Naive thymus-derived CD4-positive, alpha-beta T cell (primary cell): ENCODE measurements at places on chromosomes 2 and 18.

DNA sequence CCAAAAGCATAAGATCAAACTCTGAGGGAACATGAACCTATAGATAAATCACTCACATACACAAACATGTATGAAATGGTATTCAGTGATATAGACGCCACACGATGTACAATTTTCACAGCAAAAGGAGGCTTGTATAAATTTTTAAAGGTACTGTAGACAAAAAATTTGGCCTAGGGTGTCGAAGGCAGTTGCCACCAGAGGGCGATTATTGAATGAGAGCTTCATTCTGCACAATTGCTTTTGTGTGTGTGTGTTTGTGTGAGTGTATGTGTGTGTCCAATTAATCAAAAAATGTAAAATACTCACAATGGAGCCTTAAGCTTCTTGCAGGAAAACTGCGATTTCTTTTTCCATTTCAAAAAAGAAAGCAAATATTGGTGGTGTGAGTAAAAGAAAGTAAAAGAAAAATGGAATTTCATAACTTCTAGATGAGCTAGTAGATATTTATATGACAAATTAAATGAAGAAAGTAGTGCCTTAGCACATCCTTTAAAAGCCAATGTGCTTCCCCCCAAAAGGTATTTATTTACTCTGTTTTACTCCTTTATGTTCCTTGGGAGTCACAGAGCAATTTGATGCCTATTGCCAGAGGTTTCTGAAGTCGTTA is 800.1 kb downstream of the SATB2 start:
- no peak for DNase-seq

DNA sequence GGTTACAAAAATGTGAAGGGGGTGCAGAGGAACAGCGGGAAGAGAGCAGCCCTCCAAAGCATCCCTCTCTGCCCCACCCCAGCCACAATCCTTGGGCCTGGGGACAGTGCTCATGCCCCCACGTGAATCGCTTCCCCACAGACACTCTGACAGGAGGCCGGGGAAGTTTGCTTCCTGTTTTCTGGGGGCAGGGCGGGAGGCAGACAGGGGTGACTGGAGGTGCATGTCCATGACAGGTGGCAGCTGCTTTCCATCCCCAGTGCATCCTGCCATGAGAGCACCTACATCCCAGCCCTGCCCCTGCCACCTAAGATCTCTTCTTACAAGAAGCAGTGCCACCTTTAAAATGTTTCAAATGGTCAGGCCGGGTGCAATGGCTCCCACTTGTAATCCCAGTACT is 47.2 kb upstream of the UBE2F start:
- DNase-seq: no peak

DNA sequence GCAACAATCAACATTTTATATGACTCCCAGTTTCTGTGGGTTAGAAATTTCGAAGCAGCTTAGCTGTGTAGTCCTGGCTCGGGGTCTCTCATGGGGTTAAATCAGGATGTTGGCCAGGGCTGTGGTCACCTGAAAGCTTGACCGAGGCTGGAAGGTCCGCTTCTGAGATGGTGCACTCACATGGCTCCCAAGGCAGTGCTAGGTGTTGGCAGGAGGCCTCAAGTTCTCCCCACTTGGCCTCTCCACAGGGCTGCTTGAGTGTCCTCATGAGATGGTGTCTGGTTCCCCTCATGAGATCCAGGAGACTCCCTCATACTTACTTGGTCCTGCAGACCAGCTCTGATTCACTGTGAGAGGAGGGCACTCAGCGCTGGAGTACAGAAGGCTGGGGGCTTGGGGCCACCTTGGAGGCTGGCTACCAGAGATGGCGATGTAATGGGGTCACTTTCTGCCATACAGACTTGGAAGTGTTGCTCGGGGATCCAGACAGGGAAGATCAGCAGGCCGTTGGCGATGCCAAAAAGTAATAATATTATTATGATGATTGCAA is 98.8 kb downstream of the INHBB start:
- DNase-seq: no peak

GRCh38 chr2:216520112-216520511 is 21.5 kb downstream of the RPL37A start:
- no peak for DNase-seq

DNA sequence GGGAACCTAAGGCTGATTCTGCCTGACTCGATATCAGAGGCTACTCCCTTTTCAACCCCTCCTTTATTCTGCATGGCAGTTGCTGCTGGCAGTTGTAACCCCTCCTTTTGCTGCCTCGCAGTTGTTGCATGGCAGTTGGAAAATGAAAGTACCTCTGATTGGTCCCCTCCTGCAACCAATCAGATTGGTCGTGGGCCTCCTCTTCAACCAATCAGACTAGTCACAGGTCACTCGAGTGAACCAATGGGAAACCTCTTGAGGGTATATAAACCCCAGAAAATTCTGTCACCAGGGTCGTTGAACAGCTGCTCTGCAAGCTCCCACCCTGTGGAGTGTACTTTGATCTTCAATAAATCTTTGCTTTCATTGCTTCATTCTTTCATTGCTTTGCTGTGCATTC is 294.3 kb upstream of the SLC8A1 start:
- DNase-seq: no peak
